ENCODE measurements at places on chromosomes 7 and 10.

GRCh38 chr7:33155811-33156210 lies 26.4 kb downstream of the BBS9 start:
- DNase-seq = no peak

GRCh38 chr7:7569081-7569527 lies 2.4 kb downstream of the MIOS start:
- DNase-seq = no peak

DNA sequence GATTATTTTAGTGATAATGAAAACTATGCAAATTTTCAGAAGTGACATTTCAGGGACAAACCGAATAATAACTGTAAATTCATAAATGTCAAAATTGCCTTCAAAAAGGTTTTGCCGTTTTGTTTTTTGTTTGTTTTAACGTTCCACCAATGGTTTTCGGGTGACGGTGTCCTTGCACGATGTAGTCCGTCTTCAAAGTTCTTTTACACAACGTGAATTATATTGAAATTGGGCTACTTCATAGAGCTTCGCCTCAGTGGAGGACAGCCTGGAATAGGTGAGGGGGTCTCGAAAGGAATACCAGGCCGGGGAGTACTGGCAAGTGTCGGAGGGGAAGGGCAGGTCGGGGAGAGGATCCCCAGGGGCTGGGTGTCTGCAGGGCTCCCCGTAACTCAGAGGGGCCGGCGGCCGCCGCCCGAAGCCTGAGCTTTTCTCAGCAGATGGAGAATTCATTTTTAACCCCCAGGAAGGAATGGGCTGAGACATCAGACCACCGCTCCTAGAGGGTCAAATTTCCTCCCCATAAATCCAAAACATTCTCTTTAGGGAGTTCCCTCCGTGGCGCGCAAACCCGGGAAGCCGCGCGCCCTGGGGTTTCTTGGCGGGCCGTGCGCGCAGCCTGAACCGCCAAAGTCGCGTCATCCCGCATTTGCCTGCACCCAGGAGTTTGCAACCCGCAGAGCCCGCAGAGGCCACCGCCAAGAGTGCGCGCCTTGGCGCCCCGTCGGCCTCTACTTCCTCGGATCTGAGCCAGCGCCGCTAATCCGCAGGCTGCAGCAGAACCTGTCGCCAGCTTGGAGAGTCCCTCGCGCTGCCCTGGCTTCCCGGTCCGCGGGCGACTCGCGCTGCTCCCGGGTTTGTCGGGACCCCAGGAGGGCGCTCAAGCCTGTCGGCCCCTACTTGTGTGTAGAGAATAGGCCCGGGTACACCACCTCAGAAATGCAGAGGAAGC lies 17.3 kb upstream of the EVX1 start:
- no peak for DNase-seq

- no peak for DNase-seq
Observed at GRCh38 chr7:84447636-84448293, 253.2 kb upstream of the SEMA3A start.

DNA sequence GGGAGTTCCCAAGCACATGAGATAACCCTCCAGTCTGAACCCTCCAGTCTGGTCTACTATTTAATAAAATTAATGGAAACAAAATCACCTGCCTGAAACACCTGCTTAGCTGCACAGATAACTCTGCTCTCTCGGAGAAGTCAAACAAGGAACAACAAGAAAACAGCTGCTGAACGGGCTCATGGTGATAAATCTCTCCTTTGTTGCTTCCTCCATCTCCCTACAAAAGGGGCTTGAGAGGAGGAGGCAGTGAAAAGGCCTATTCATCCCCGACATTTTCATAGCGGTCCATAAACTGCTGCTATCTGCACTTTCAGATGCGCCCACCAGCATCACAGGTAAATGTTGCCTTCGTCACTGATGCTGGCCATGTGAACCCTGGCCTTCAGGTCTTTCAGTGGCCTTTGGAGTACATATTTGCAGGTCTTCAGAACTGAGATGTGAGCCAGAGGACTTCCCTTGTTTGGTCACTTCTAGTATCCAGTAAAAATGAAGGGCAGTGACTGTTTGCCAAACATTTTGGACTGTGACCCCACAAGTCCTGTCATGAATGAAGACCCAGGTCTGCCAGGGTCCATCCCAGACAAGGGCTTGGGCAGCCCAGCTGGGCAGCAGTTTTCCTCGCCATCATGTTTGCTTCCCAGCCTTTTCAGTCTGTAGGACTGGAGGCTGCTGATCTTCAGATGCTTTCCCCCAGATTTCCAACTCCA lies 15.9 kb downstream of the FKBP6 start:
- DNase-seq = no peak

GRCh38 chr10:132487241-132488135 lies 50.1 kb upstream of the INPP5A start:
- DNase-seq = no peak

DNA sequence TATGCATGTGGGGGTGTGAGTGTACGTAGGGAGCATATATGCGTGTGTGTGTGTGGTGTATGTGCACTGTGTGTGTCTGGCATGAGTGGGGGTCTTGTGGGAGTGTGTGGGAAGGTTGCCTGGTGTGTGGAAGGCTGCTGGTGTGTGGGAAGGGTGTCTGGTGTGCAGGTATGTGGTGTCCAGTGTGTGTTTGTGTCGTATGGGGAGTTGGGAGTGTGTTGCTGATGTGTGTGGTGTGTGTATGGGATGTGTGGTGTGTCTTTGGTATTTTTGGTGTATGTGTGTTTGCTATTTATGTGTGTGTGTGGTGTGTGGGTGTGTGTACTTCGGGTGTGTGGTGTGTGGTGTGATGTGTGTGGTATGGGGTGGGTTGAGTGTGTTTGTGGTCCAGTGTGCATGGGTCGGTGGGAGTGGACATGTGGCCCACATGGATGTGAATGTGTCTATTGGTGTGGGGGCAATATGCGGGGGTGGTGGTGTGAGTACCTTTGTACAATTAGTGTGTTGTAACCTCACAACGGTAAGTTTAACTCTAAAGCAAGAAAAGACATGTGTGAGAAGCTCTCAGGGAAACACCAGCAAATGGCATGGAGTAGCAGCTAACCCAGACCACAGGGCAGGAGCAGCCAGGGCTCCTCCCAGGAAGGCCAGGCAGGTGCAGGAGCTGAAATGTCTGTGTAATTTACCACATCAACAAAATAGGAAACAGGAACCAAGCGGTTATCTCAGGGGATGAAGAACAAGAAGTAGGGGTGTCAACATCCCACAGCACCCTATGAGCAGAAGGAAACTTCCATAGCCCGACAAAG lies 11.9 kb downstream of the ANTXRL start:
- DNase-seq = no peak

- DNase-seq = no peak
Observed at GRCh38 chr10:56068473-56069263, 292.4 kb downstream of the ZWINT start.

DNA sequence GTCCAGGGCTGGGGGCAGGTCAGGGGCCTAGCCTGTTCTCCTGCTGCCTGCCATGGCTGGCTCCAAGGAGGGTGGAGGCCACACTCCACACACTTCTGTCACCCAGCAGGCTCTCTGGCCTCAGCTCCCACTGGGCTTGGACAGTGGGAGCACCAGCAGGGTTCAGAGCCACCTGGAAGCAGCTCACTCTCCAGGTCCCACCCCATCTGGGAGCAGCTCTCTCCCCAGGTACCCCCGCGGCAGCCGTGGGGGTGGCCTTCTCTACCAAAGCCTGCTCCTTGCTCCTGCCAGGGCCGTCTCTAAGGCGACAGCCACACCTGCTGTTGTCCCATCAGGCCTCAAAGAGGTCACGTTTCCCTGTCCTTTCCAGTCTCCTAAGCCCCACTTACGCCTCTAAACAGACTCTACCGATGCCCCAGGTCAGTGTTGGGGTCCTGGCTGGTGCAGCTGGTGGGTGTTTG lies 142.5 kb upstream of the RET start:
- DNase-seq = no peak

DNA sequence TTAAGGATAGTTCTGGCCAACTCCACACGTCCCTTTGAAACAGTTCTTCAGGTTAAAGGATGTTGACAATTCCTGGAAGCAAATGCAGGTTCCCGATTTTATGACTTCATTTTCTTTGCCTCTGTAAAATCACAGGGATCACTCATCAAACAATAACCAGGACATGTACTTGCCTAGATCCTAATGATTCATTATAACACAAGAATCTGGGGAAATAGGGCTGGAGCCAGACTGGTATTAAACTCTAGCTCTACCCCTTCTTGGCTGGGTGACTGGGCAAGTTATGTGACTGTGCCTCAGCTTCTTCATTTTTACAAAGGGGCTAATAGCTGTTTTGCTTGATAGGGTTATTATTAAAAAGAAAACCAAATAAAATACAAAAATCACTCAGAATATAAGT lies 56.0 kb upstream of the KCND2 start:
- DNase-seq = no peak

DNA sequence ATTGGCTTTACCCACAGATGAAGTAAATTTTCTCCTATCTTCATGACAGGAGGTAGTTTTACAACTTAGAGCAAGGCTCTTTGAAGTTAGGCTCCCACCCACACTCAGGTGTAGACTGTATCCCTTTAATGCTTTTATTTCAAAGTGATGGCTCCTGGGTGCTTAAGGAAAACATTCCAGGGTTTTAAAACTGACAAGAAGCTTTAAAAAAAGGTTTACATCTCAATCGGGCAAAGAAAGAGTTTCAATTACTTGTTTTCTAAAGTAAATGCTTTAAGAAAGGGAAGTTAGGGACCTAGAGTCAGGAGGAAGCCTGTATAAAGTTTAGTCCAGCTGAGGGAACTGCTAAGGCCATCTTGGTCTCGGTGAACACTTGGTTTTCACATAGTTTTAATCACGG lies 1153.8 kb upstream of the C7orf33 start:
- DNase-seq = no peak

DNA sequence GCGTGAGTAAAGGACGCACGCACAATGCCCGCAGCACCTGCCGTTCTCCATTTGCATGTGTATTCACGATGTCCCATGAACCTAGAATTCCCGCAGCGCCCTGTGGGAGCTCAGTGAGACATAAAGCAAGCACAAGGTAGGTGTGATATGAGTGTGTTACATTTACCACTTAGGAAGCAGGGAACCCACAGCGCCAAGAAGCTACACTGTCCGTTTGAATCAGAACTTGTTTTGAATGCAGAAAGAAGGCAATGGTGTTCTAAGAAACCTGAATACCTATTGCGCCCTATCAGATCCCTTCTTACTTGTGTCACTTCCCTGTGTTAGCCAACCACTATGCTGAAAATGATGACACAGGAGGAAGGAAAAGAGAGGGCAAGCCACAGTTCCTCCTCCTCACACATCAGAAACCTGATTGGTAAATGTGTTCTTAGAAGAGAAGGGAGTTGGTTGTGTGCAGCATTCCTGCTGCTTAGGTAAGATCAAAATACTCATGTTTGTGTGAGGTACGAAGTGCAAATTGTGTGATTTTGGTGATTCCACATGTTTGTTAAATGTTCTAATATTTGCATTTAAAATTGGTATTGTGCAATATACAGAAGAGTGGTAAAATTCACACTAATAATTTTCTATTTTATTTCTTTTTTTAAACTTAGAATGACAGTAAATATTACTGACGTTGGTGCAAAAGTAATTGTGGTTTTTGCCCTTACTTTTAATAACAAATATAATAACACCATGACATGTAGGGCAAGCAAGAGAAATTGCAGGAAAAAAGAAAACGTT lies 185.4 kb downstream of the SEC23IP start:
- no peak for DNase-seq

GRCh38 chr10:132420981-132421846 lies 24.2 kb downstream of the PWWP2B start:
- DNase-seq = no peak

DNA sequence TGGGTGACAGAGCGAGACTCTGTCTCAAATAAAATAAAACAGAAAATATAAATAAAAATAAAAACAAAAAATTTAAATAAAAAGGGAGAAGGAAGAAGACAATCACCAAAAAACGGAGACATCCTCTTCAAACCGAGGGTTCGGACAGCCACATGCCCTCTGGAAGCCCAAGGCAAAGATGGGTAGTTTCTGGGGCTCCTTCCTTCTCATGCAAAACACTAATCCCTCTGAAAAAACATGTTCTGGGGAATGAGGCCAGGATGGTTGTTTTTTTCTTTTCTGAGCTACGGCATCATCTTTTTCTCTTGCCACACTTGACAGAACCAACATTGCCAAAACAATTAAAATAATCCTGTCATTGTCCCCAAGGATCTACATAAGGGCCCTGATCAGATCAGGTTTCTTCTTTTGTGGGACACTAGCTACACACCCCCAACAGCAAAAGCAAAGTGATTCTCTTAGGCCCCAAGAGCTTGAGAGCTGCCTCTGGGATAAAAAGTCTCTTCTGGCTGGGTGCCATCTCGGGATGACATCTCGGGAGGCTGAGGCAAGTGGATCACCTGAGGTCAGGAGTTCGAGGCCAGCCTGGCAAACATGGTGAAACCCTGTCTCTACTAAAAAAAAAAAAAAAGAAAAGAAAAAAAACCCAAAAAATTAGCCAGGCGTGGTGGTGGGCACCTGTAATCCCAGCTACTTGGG lies 14.2 kb upstream of the POR start:
- no peak for DNase-seq

GRCh38 chr10:129968020-129968852 lies 4.2 kb upstream of the EBF3 start:
- DNase-seq = no peak
